ENCODE measurements at places on chromosomes 6 and 20.
A peak's percentile ranks its signal among the peaks of the same experiment; 100 is the strongest.

GRCh38 chr20:49637046-49637637, 69.2 kb upstream of the PTGIS start:
- DNase-seq: no peak

GRCh38 chr20:12847872-12848271, 160.9 kb upstream of the SPTLC3 start:
- no peak for DNase-seq

DNA sequence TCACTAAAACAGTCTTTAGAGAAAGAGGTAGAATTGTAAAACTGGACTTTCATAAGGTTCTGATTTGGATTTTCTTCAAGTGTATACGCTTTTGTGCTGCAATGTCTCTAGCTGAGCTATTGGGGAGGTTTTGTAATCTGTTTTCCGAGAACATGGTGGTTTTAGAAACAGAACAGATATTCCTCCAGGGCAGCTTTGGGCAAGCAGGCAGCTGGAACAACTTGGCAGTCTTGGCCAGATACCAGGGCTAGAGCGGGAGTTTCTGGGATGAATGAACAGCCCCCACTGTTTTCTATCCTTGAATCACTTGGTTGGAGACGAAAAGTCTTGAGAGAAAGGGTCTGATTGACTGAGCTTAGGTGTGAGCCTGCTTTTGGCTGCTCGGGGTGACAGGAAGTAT, 17.1 kb upstream of the ARMC2 start:
- no peak for DNase-seq

DNA sequence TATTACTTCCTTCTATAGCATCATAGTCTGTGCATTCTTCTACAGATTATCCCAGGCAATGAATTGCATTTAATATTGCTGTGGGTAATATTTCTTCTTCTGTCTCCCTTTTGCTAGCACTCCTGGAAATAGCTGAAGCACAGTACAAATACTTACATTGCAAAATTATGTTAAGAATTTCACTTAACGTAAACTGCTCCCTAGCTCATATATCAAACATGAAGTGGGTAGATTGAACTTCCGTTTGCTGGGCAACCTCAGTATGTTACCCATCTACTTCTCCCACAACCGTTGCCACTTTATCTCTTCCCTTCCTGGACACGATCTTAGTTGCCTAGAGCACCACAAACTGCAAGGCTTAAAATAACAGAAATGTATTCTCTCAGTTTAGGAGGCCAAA, 963.3 kb downstream of the KIF16B start:
- DNase-seq: no peak

- peak; percentile 26 for DNase-seq
These were observed 5.1 kb downstream of the DIDO1 start for GRCh38 chr20:62921119-62921687.

DNA sequence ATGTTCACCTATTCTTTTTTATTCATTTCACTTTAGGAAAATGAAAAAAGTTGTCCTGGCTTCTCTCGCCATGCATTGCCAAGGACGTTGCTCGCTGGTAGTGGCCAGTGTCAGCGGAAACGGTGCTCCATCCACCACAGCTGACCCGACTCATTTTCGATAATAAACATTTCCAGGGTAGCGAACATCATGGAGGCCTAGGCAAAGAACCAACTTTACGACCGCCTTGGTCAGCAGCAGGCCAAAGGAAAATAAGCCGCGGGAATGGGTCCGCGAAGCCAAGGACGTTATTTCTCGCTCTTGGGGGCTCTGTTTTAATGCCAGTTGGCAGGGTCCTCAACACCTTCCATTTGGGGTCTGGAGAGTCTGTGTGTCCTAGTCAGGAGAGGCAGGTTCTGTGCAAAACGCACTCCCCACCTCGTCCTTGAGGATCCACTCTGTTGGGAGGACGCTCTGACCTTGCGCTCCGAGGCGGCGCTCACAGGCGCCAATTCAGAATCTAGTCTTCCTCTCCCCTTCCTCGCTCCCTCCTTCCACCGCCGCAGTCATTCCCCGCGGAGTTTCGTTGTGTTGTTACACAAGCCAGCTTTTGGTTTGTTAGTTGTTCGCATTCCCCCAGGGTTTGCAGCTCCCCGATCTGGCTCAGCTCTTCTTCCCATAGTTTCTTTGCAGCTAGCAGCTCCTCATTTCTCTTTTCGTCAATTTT, 4.1 kb upstream of the PAX1 start:
- no peak for DNase-seq

GRCh38 chr6:17423026-17423425, 29.6 kb downstream of the CAP2 start:
- DNase-seq: no peak

GRCh38 chr6:44179072-44179536, 20.5 kb downstream of the CAPN11 start:
- no peak for DNase-seq

DNA sequence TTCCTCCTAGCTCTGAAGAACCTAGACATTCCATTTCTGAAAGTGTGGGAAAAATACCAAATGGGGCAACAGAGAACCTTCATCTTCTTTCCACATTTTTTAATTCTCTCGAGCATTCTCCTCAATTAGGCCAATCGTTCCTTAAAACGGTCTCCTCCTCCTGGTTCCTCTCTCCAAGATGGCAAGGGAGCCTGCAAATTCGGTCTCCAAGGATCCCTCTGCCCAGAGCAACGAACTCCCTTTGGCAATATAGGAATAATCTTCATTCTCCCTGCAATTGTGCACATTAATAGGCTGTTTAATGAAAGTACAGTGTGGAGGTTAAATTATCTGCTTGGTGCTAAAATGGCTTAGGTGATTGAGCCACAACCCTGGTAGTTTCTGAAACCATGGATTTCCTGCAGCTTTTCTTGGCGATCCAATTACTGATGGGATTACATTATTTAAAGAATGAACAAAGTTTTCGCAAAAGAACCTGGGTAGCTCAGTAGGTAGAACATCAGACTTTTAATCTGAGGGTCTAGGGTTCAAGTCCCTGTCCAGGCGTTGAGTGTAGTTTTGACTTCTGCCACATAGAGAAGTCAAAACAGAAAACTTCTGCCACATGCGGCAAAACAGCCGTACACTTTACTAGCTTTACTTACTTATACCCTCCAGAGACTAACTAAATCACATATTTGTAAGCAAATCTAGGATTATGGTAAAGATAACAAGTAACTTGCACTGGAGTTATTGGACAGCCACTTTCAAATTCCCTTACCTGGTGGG, 102.9 kb upstream of the ZNF184 start:
- DNase-seq: no peak

GRCh38 chr6:158783851-158784250, 35.3 kb downstream of the EZR start:
- DNase-seq: no peak

- DNase-seq: no peak
These were observed 267.9 kb upstream of the PLN start for GRCh38 chr6:118280210-118280609.

DNA sequence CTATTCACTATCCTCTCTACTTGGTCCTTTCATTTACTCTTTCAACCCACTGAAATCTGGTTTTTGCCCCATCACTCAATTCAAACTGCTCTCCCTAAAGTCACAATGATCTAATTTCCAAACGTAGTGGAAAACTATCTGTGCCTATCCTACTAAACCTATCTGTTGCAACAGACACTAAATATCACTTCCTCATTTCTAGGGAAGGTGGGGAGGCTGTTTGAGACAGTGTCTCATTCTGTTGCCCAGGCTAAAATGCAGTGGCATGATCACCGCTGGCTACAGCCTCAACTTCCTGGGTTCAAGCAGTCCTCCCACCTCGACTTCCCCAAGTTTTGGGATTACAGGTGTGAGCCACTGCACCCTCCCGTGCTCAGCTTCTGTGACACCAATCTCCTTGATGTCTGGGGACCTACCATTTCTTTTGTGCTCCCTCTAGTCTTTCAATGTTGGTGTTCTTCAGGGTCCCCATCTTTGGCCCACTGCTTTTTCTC, 8.8 kb downstream of the RANBP9 start:
- no peak for DNase-seq

DNA sequence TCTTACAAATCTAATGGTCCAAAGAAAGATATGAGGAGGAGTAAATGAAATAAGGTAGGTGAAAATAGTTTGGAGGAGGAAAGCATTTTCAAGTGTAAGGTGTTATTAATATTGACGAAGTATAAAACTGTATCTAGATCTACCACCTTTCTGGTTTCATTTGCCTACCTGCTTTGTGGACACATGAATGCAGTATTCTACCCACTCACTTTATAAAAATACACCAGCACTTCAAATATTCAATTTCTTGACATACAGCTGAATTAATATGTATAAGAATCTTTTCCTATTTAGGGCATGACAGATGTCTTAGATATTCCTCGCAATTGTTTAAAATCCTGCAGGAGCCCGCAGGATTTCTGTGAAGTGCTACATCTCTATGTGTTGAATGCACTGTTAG, 108.0 kb downstream of the BCAS1 start:
- DNase-seq: no peak

GRCh38 chr20:48819821-48820648, 7.8 kb downstream of the PREX1 start:
- no peak for DNase-seq

GRCh38 chr6:165880686-165881085, 217.6 kb upstream of the PDE10A start:
- DNase-seq: no peak

DNA sequence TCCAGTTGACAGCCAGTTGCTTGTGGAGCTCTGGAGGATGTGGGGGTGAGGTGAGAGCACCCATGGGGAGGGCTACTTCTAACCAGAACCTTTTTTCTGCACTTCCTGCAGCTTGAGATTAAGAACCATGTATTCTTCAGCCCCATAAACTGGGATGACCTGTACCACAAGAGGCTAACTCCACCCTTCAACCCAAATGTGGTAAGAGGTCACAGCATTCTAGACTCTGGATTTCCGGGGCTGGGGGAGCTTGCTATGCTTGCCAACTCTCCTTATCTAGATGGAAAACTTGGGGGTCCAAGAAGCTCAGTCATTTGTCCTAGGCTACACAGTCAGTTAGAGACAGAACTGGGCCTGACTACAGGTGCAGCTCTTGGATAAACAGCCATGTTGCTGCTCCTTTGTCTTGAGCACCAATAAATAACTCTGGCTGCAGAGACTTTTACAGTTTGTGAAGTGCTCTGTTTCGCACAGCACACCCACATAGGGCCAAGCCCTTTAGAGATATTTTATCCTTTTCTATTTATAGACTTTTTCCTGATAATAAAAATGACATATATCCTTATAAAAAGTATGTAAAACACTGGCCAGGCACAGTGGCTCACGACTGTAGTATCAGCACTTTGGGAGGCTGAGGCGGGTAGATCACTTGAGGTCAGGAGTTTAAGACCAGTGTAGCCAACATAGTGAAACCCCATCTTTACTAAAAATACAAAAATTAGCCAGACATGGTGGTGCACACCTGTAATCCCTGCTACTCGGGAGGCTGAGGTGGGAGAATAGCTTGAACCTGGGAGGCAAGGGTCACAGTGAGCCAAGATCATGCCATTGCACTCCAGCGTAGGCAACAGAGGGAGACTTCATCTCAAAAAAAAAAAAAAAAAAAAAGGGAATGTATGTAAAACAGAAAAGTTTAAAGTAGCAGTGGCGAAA, 10.6 kb upstream of the IFT52 start:
- DNase-seq: no peak

- DNase-seq: no peak
These were observed 55.3 kb upstream of the FAM83D start for GRCh38 chr20:38870733-38871559.

- DNase-seq: no peak
These were observed 133.8 kb upstream of the SPTLC3 start for GRCh38 chr20:12874933-12875332.

- DNase-seq: no peak
These were observed 1.1 kb upstream of the USP49 start for GRCh38 chr6:41896281-41896680.

GRCh38 chr20:7272512-7272911, 505.0 kb downstream of the BMP2 start:
- no peak for DNase-seq

DNA sequence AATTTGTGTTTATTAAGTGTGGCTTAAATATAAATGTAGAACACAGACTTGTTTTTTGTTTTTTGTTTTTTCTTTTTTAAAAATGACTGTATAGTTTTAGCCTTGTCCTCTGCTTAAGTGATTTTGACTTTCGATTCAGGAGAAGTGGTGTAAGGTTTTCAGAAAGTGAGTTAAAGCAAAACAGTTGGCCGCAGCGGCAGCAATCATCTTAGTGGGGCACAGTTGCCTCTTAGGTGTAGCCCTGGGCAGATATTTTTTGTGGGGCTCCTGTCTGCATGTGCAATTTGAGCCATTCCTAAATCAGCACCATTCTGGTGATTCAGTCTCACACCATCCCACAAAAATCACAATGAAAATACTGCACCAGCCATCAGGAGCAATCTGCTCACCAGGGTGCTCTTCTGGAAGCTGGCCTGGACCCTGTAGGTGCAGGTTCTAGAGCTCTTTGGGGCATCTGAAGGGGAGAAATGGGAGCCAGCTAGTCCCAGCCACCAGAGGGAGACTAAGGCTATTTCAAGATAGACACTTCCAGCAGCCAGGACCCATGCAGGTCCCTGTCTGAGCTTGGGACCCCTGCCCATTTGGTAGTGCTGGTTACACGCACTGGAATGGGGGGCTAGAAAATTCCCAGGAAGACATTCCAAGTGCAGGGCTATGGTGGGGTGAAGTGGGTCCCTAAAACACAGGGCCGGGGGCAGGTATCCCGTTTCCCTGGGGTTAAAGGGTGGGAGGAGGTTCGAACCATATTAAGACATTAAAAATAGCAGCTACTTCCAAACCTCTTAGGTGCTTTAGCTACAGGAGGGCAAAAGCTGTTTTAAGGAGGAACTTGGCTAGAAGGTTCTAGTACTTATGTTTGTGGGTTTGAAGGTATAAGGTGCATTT, 156.6 kb downstream of the NFATC2 start:
- DNase-seq: no peak

DNA sequence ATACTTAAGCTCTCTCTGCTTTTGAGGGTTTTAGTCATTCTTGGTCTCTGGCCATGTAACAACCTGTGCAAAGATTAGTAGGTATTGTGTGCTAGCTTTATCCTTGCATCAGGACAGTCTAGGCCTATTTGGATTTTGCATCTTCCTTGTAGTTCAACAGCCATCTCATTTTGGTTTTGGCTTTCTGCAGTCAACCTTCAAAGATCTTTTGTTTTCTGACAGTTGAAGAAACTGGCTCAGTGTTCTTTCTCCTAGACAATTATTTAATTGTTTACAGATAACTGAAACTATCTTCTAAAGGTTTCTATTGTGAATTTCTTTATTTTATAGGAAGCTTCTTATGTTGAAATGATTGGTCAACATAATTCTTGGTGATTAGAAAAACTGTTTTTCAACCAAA, 307.5 kb downstream of the CDKAL1 start:
- no peak for DNase-seq

DNA sequence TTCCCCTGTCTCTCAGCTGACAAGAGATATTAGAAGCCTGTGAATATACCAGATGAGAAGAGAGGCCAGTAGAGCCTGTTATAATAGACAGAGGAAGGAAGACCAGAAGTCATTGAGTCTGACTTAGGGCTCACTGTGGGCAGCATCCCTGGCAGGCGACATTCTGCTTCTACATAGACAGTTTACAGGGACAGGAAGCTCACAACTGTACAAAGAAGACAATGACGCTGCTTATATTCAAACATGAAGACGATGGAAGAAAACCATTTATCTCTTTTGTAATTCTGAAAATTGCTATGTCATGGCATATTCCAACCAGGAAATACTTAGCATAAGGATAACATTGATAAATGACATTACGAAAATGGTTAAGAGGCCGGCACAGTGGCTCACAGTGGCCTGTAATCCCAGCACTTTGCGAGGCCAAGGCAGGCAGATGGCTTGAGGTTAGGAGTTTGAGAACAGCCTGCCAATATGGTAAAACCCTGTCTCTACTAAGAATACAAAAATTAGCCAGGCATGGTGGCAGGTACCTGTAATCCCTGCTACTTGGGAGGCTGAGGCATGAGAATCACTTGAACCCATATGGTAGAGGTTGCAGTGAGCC, 170.9 kb downstream of the UBE3D start:
- no peak for DNase-seq

All from stimulated activated CD8-positive, alpha-beta memory T cell treated with anti-CD3 and anti-CD28 coated beads, Interleukin-4, amount 100 ng/mL, for 1 hour (primary cell).